ENCODE measurements at places on chromosomes 11 and 22.

GRCh38 chr11:2796091-2796490 lies 89.5 kb downstream of the CDKN1C start:
- no peak for DNase-seq

- DNase-seq: no peak
Measured at GRCh38 chr11:9576701-9577381, 3.4 kb downstream of the WEE1 start.

DNA sequence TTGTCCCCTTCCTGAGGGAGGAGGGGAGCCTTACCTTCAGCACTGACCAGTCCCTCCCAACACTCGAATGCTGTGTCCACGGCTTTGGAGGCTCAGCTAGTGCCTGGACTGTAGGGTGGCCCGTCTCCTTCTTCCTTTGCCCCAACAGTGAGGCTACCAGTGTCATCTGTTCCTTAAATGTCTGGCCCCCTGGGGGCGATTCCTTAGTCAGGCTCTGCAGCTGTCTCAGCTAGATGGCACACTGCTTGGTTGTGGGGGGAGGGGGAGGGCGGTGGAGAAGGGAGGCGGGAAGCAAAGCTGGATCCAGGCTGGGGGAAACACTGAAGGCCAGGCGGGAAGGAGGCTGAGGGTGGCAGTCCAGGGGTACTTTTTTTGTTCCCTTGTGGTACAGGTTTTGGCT lies at the start of gene IGSF22:
TSS of gene IGSF22 (minus strand) at position 149 of the 400 bp plus-strand sequence. CDS start 1,952 bp downstream, outside the sequence.
- DNase-seq: no peak

DNA sequence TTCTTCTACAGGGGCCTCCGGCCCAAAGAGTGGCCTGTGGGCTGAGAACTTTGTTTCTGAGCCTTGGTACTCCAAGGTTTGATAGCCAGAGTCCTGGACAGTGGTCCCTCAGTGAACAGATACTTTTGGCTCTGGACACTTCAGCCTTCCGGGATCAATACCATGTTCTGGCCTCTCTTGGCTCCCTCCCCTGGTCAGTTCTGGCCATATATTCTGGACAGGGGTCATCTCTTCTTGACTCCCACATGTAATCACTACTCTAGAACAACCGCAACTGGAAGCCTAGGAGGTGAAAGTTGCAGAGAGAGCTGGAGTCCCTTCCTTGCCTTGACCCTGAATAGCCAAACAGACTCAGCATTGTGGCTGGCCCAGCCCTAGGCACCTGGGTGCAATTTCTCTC lies 2.3 kb downstream of the RTN4RL2 start:
- DNase-seq: no peak

- no peak for DNase-seq
Measured at GRCh38 chr22:48565901-48566501, 1261.7 kb downstream of the BRD1 start.

GRCh38 chr11:27057091-27057780 lies 16.6 kb downstream of the BBOX1 start:
- DNase-seq: no peak

- DNase-seq: peak; percentile 41
Measured at GRCh38 chr11:69371731-69372588, 78.0 kb downstream of the MYEOV start.

- no peak for DNase-seq
Measured at GRCh38 chr11:129234978-129235377, 42.9 kb upstream of the ARHGAP32 start.

- DNase-seq: no peak
Measured at GRCh38 chr11:15523543-15523942, 408.8 kb downstream of the INSC start.

DNA sequence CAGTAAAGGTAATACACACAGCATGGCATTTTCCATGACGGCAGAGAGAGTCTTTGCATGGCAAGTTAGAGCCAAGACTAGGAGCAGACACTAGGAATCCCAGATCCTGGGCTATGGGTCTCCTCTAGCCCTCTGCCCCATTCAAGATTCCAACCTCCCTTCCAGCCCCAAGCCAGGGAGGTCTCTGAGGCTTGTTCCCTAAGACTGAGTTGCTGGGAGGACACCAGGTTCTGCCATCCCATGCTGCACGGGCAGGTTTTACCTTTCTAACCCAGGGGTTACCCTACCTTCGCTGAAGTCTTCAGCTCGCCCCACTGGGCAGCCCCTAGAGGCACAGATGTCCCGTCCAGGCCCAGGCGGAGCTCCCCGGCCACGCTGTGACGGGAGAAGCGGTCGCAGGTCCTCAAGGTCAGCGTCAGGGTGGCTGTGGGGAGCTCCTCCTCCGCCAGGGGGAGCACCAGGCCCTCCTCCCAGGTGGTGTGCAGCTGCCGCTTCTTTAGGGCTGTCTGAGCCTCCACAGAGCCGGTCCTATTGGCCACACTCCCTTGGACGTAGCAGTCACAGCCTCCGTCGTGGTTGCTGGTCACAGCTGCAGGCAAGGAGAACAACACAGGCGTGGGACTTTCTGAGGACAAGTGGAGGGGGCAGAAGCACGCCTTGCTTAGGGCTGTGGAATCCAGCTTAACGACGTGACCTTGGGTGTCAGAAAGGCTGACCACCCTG lies 33.8 kb downstream of the SYT13 start:
- peak; percentile 64 for DNase-seq

GRCh38 chr22:26525946-26526564 lies 13.8 kb upstream of the TFIP11 start:
- DNase-seq: no peak

DNA sequence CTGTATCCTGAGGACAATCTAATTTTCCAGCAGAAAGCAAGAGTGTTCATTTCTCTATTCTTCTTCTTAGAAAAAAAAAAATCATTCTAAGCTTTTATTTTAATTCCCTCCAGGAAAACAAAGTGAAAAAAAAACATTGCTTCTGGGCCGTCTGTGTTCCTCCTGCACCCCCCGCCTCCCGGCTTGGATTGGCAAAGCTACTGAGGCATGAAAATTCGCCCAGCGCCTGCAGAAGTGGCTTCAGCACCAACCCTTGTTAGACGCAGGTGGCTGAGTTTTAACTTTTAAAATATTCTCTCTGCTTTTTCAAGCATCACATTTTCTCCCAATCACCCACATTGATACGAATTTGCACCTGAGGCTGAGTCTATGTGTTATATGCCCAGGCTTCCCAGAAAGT lies 401.6 kb downstream of the BRD1 start:
- DNase-seq: no peak
